Foreskin fibroblast (primary cell): ENCODE measurements at places on chromosomes 12 and 14.

GRCh38 chr14:105500036-105500725 lies 9.1 kb downstream of the TEDC1 start:
- no peak for DNase-seq

GRCh38 chr14:64830961-64831360 lies 48.7 kb downstream of the SPTB start:
- no peak for DNase-seq

- DNase-seq: peak; percentile 44
Measured at GRCh38 chr14:54503486-54503885, 6.2 kb upstream of the CGRRF1 start.

GRCh38 chr12:118986050-118986449 lies 4.7 kb downstream of the SRRM4 start:
- no peak for DNase-seq

- DNase-seq: peak; percentile 56
Measured at GRCh38 chr12:48890657-48891418, 25.2 kb upstream of the RND1 start.

GRCh38 chr12:54143412-54143986 lies 45.3 kb downstream of the SMUG1 start:
- no peak for DNase-seq

- no peak for DNase-seq
Measured at GRCh38 chr14:83300476-83301064, 1766.9 kb upstream of the SEL1L start.

GRCh38 chr12:100579844-100580243 lies 6.4 kb downstream of the GAS2L3 start:
- DNase-seq: no peak

GRCh38 chr12:76745343-76745742 lies 18.6 kb upstream of the ZDHHC17 start:
- no peak for DNase-seq

GRCh38 chr14:41476526-41476925 lies 130.2 kb upstream of the LRFN5 start:
- DNase-seq: no peak

- peak; percentile 28 for DNase-seq
Measured at GRCh38 chr14:72560331-72560730, 333.6 kb downstream of the DPF3 start.

DNA sequence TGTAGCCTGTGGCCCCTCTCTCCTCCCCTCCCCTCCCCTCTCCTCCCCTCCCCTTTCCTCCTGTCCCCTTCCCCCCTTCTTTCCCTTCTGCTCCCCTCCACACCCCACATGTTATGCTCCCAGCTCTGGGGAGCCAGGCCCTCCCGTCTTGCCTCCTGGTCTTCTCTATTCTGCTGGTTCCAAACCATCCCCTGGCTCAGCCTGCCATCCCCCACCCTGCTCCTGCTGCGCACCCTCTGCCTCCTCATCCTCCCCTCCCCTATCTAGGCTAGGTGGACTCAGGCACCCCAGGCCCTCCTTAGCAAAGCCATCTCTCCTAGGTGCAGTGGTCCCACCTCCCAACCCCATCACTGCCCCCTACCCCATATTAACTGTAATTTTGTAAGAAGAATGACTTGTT lies 99.5 kb downstream of the CALM1 start:
- DNase-seq: no peak

GRCh38 chr14:63905370-63905769 lies 52.6 kb downstream of the SYNE2 start:
- no peak for DNase-seq

GRCh38 chr12:118055144-118055557 lies 5.8 kb downstream of the WSB2 start:
- DNase-seq: peak; percentile 38

DNA sequence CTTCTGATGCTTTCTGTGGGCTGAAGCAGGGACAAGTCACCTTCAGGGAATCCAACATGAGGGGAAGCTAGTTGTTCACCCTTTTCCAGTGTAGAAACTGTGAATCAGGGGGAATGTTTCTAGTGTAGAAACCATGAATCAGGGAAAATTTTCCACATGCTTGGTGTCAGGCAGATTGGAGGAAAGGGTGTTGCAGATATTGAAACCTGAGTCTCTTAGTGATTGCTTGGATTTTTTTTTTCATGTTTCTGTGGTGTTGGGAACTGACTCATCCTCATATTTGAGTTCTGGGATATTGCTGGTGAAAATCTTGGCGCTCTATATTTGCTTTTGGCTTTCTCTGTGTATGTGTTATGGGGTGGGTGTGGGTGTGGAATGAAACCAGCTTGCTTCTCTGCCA lies 144.5 kb upstream of the FBXO33 start:
- DNase-seq: no peak

DNA sequence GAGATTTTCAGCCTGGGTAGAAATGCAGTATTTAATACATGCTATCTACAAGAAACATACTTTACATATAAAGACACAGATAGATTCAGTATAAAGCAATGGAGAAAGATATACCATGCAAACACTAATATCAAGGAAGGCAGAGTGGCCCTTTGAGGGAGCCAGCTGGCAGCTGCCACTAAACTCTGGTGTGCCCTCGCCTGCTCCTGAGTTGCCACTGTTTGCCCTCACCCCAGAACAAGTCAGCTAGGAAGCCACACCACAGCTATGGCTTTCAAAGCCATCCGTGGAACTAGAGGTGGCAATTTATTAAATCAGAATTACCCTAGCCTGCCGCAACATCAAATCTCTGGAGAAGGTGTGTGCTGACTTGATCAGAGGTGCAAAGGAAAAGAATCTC lies 18.3 kb downstream of the PXN start:
- DNase-seq: no peak

DNA sequence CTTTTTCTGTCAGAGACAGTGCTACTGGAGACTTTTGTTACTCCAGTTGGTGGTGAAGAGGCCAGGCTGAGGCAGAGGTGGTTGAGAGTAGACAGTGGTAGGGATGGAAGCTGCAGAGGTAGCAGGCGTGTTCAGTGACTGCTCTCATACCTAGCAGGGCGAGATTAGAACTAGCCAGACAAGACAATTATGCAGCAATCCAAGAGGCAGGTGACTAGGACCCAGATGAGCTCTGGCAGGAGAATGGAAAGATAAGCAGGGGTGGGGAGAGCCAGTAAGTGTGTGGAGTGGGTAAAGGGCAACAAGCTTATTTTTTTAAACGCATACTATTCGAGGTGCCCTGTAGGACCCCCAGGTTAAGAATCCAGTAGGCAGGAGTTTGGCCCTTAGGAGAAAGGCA lies 4.8 kb downstream of the PPP1R36 start:
- DNase-seq: no peak

GRCh38 chr14:88229428-88229827 lies 93.6 kb downstream of the KCNK10 start:
- no peak for DNase-seq

DNA sequence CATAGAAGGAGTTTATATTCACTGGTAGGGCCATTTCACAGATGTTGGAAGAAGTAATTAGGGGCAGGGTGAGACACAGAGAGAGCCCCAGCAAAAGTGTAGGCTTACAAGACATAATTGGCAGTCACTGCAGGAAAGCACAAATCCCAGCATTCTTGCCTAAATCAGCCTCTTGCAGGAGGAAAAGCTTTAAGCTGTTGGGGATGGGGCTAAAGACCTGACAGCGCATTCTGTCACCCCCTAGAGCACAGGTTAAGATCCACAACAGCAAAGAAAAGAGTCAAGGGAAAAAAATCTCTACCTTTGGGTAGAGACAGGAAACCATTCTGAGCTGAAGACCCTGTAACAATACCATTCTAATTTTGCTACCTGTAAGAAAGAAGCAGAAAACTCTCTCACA lies 409.0 kb downstream of the DAD1 start:
- DNase-seq: no peak

DNA sequence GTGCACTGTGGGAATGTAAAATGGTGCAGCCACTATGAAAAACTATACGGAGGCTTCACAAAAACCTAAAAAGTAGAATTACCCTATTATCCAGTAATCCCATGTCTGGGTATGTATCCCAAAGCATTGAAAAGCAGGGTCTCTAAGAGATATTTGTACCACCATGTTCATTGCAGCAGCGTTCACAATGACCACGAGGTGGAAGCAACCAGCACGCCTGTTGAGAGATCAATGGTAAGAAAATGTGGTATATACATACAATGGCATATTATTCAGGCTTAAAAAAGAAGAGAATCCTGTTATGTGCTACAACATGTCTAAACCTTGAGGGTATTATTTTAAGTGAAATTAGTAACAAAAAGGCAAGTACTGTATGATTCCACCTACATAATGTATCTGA lies 910 bp upstream of the NOPCHAP1 start:
- DNase-seq: no peak

- peak; percentile 55 for DNase-seq
Measured at GRCh38 chr12:87127272-87127671, 871.1 kb upstream of the MGAT4C start.

GRCh38 chr14:65261425-65261920 lies 151.1 kb upstream of the FUT8 start:
- peak; percentile 62 for DNase-seq

- DNase-seq: no peak
Measured at GRCh38 chr12:68609998-68610369, 715 bp upstream of the RAP1B start.

DNA sequence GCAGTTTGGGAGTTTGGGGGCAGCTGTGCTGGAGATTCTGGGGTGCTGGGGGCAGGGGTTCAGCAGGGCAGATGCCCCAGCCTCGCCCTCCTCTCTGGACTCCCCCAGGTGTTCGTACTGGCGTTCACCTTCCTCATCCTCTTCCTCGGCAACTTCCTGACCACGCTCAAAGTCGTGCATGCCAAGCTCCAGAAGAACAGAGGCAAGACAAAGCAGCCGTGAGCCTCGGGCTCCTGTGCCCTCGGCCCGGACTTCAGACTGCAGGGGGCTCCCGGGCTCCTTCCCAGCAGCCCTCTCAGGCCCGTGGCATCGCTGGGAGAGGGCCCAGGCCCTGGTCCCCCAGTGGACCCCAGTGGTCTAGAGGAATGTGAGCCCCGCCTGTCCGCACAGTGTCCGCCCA lies 18.0 kb downstream of the RHOF start:
- DNase-seq: no peak

- no peak for DNase-seq
Measured at GRCh38 chr12:6432991-6433390, 11.8 kb upstream of the CD27 start.

DNA sequence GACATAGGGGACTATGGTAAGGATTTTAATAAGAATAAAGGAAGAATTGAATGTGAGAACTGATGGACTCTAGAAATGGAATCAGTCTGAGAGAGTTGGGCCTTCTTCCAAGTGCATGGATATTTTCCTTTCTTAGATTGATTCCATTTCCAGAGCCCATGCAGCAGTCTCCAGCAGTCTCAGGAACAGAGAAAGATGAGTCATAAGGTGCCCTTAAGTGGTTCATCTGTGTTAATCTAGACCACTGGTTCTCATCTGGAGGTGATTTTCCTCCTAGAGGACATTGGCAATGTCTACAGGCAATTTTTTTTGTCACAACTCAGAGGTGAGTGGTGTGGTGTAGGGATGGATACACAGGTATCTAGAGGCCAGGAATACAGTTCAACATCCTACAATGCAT lies 25.9 kb downstream of the TRIM9 start:
- no peak for DNase-seq

DNA sequence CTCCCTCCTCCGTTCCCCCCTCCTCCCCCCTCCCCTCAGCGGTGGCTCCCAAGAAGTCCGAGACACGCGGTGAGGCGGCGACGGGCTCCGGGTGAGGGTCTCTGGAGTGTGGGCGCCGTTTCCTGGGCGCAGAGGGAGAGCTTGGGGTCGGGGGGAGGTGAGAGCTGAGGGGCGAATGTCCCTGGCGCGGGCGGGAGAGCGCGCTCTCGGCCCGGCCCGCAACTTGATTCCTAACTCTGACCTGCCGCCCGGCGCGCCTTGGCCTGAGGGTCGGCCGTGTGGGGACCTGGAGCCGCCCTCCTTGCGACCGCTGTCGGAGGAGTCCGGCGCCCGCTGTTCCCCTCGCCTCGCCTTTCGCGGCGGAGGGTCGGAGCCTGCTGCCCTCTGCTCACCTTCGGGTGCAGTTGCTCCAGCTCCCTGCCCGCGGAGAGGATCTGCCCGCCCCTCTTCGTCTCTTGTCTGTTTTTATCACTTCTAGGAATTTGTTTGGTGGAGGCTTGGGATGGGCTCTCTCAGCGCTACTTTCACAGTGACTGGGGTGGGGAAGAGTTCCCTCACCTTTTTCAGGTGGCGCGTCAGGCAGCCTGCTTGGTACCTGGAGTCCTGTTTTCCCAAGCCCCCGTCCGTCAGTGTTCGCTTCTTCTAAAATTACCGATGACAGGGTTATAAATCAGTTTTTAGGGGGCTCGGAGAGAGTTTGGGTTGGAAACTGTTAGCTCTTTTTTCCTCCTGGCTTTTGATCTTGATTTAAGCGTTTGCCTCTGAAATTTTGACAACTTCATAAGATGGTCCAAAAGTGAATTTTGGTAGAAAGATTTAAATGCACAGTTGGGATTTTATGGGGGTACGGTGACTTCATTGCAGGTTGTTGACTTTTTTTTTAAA lies 495 bp downstream of the ADIPOR2 start:
- DNase-seq: peak; percentile 50

DNA sequence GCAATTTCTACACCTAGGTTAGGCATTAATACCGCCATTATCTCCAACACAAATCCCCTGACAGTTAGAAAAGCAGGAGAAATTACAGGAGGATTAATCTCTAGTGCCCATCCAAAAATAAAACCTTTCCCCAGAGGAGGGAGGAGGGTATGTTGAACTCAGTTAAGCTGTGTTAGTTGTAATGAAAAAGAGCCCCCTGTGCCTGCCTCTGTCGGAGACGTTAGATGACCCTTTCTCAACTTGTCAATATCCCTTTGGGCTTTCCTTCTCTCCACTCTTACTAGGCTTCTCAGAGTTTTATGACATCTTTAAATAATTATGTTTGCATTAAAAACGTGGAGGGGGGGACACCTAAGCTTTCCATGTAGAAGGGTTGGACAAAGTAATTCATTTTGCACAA lies 278.2 kb downstream of the PDZRN4 start:
- DNase-seq: no peak

- DNase-seq: no peak
Measured at GRCh38 chr12:124456652-124457152, 110.7 kb downstream of the NCOR2 start.

DNA sequence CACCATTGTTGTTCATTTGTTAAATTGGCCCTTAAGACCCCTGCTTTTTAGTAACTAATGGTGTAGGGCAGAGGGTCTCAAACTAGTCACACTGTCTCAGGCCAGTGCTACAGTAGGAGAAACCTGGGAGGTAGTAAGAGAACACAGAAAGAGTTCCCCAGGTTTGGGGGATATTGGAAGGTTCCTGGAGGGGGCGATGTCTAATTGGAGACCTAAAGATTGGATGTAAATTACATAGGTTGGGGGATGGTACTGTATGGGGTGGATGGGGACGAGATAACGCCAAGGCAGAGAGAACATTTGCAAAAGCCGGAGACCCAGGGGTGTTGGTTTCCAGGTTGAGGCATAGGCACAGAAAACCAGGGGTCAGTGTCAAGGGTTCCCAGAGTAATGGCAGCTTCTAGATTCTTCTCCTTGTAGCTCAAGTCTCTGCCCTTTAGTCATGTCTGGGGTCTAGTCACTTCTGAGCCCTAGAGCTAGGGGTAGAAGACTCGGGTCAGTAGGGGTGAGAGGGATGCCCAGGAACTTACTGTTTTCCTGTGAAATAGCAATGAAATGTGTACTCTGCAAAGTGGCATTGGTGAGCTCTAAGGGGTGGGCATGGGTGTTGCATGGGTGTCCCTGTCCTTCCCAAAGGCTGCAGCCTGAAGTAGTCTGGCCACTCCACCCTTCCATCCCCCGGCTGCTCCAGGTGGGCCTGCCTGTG lies 21.8 kb downstream of the PLEKHG3 start:
- no peak for DNase-seq
